ENCODE measurements at places on chromosomes 5 and 9.

DNA sequence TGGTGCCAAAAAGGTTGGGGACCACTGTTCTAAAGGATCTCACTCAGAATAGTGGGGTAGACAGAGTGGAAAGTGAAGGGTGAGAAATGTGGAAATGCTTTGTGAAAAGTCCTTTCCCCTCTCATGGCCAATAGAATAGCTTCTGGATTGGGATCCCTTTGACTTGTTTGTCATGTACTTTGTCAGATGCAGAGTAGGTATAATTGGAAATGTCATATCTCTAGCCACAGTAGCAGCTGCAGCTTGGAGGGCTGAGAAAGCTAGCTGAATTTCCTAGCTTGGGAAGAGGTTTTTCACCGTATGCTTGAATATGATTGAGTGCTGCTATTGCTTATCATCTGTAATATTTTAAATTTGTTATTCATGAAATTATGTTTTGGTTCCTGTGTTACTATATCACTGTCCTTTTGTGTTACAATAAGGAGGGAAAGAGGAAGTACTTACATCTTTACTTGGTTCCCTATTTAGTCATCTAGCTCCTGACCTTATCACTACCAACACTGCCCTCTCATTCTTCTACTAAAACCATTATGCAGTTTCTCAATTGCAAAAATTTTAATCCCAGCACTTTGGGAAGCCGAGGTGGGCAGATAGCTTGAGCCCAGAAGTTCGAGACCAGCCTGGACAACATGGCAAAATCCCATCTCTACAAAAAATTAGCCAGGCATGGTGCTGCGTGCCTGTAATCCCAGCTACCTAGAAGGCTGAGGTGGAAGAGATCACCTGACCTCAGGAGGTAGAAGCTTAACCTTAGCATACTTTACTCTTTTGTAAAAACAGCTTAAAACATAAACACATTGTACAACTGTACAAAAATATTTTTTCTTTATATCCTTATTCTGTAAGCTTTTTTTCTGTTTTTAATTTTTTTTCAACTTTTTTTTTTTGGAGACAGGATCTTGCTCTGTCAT, 12.4 kb downstream of the SLC30A5 start:
- no peak for DNase-seq

DNA sequence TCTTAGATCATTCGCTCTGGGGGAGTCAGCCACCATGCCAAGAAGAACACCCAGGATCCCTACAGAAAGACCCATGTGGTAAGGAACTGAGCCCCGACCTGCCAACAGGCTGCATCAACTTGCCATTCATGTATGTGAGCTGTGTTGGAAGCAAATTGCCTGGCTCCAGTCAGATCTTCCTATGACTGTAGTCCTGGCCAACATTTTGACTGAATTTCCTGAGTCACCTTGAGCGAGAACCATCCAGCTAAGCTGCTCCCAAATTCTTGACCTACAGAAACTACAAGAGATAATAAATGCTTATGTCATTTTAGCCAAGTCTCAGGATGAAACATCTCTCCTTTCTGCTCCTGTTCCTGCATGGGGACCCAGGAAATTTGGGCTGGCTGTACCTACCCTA, 40.0 kb upstream of the SLC44A1 start:
- no peak for DNase-seq

GRCh38 chr5:109865637-109866036, 175.9 kb downstream of the MAN2A1 start:
- peak; percentile 94 for DNase-seq

GRCh38 chr5:180668835-180669596, 19.6 kb upstream of the FLT4 start:
- DNase-seq, result peak; percentile 6

- no peak for DNase-seq
These were observed 34.5 kb downstream of the ECPAS start for GRCh38 chr9:111449705-111450104.

DNA sequence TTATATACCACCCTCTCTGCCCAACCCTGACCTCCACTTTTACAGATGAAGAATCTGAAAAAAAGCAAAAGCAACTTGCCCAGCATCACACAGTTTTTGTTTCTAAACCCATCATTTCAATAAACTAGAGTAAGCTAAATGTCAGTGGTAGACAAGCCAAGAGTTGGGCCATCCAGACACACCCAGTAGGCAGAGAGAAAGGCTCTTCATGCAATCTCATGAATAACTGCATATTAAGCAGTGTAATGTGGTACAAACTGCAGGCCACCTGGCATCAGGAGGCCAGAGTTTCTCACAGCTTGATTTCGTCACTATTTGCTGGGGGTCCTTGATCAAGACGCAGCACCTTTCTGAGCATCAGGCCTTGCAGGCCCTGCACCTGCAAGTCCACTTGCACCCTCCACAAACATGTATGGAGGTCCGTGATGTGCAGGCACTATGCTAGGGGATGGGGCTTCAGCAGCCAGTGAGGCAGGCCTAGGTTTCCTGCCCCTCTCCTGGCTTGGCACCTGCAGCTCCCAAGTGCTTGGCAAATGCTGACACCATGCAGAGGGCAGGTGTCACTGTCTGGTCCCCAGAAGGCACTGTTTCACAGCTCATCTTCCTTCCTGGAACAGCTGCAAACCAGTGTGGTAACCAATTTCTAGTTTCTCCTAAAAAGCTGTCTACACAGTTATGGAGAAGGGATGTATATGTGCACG, 29.8 kb downstream of the ADAM19 start:
- no peak for DNase-seq

All from RPMI7951 (cell line).